ENCODE measurements at places on chromosomes 4 and X. TPM values are rescaled to one million over a fixed set of nuclear protein-coding genes. Genes with fewer than 3 reads are reported as not detected.

DNA sequence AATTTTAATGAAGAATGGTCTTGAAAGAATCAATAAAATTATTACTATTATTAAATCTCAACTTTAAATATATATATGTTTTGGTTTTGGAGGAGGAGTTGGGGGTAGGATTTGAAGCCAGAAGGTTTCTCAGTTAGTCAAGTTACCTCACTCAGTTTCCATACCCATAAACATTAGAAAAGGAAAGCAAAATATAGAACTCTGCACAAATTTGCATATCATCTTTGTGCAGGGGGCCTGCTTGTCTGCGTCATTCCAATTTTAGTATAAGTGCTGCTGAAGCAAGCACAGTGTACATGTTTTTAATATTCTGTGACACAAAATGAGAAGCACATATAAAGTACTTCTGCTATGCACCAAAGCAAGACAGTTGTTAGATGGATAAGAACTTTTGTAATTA lies 47.5 kb upstream of the SCRG1 start:
- H3K27ac ChIP-seq: no peak overlapping the region
- H3K4me1 ChIP-seq: no peaks in the 10 kb centered on the region
- H3K27me3 ChIP-seq: peaks cover 21% of the 10 kb centered on the region
- H3K4me3 ChIP-seq: no peak overlapping the region
- no peaks in the 10 kb centered on the region for H3K36me3 ChIP-seq
- DNase-seq: no peak

GRSF1 gene
- total RNA-seq: 134 TPM

DNA sequence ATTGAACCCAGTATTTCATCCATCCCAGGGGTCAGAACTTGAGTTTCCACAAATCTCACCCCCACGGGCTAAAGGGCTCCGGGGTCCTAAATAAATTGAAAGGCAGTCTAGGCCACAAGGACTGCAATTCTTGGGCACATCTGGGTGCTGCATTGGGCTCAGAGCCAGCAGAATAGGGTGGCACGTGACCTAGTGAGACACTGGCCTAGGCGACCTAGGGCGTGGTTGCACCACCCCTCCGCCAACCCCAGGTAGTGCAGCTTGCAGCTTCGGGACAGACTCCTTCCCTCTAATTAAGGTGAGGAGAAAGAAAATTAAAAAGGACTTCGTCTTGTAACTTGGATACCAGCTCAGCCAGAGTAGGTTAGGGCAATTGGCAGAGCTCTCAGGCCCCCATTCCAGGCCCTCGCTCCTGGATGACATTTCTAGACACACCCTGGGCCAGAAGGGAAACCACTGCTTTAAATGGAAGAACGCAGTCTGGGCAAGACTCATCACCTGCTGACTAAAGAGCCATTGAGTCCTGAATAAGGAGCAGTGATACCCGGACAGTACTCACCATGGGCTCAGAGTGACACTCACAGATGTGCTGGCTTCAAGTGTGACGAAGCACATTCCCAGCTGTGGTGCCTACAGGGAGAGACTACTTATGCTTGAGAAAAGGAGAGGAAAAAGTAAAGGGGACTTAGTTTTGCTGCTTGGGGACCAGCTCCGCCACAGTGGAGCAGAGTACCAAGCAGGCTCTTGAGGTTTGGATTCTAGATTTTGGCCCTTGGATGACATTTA lies 735.4 kb downstream of the FSTL5 start:
- no peak overlapping the region for H3K4me3 ChIP-seq
- no peak for DNase-seq
- H3K27ac ChIP-seq: no peak overlapping the region
- H3K4me1 ChIP-seq: peaks cover 6% of the 10 kb centered on the region

DNA sequence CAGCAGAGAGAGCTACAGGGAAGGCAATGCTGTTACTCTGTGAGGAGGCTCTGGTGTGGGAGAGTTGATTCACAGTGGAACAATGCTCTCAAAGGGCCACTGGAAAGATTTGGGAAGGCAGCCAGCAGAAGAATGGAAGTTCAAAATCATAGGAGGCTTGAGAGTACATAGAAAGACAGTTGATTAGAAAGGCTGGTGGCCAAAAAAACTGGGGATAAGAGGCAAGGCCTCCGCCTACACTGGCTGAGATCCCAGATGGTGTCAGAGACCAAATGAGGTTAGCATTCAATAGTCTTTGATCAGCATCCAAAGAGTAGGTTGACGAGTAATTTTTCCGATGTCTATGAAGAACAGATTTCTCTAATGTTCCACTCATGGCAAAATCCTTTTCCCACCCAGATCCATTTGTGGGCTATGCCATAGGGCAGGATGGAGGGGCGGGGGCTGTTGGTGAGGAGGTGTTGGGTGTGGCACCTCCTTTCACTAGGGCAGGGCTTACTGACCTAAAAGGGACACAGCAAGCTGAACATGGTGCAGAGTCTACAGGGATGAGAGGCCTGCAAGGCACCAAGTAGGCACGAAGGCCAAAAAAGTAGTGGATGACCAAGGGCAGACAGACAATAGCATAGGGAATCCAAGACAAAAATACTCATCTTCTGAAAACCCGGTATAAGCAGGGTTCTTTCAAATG lies 15.1 kb downstream of the TEC start:
- H3K27me3 ChIP-seq: no peaks in the 10 kb centered on the region
- H3K27ac ChIP-seq: no peak overlapping the region
- DNase-seq: no peak
- H3K4me3 ChIP-seq: no peak overlapping the region
- H3K4me1 ChIP-seq: no peaks in the 10 kb centered on the region

NDST4 gene
- not detected for total RNA-seq

CXorf51A gene
- total RNA-seq: not detected

GRCh38 chr4:82276332-82276640 lies 97.5 kb downstream of the HNRNPD start:
- no peaks in the 10 kb centered on the region for H3K27me3 ChIP-seq
- H3K36me3 ChIP-seq: no peaks in the 10 kb centered on the region
- H3K27ac ChIP-seq: no peak overlapping the region
- no peak for DNase-seq
- H3K4me3 ChIP-seq: no peak overlapping the region

Measured in endodermal cell (in vitro differentiated cells).